ENCODE measurements at places on chromosomes 5 and 9.

GRCh38 chr9:112076814-112077213, 98.3 kb downstream of the SUSD1 start:
- DNase-seq: no peak

- DNase-seq: no peak
These were observed 208.9 kb downstream of the HSPA4 start for GRCh38 chr5:133260715-133261114.

GRCh38 chr5:96476654-96477053, 43.6 kb upstream of the PCSK1 start:
- DNase-seq: no peak

- no peak for DNase-seq
These were observed 270.8 kb upstream of the DAPK1 start for GRCh38 chr9:87226896-87227295.

- DNase-seq: no peak
These were observed 2.9 kb downstream of the STXBP1 start for GRCh38 chr9:127614961-127615360.

DNA sequence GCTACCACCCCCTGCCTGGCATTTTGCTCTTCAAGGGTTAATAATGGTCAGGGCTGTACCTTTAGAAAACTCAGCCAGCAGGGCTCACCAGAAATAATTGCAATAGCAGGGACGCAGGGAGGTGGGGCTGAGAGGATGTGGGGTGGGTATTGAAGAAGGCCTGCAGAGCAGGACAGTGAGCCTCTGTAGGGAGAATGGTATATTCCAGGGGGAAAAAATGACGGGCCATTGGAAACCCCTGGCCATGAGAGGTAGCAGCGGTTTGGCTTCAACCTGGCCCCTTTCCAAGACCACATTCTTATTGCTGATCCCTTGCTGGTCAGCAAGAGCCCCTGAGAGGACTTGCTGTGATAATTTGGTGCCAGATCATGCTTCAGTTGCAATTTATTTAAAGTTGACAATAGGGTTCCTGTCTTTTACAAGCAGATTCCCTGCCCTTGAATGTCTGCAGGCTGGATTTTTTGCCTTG, 36.7 kb upstream of the CTNNA1 start:
- no peak for DNase-seq

Data from mucosa of descending colon (tissue), 3 donors.